ENCODE measurements at places on chromosomes 6 and 20. TPM values are rescaled to one million over a fixed set of nuclear protein-coding genes. Genes with fewer than 3 reads are reported as not detected.

BPIFB2 gene
- not detected for polyA plus RNA-seq

GRCh38 chr6:36204068-36204753 lies 7.7 kb downstream of the BRPF3 start:
- no peak for DNase-seq

SLC17A2 gene
- 0.38 TPM for polyA plus RNA-seq

NMBR gene
- 0.29 TPM for polyA plus RNA-seq

- DNase-seq = no peak
These were observed 668.2 kb downstream of the DHX35 start for GRCh38 chr20:39630215-39630908.

SYNDIG1 gene
- 9.8 TPM for polyA plus RNA-seq

GRCh38 chr20:45087097-45087790 lies 13.7 kb downstream of the KCNS1 start:
- no peak for DNase-seq

BMP5 gene
- 2.7 TPM for polyA plus RNA-seq

EBF4 gene
- polyA plus RNA-seq = 45.1 TPM

DNA sequence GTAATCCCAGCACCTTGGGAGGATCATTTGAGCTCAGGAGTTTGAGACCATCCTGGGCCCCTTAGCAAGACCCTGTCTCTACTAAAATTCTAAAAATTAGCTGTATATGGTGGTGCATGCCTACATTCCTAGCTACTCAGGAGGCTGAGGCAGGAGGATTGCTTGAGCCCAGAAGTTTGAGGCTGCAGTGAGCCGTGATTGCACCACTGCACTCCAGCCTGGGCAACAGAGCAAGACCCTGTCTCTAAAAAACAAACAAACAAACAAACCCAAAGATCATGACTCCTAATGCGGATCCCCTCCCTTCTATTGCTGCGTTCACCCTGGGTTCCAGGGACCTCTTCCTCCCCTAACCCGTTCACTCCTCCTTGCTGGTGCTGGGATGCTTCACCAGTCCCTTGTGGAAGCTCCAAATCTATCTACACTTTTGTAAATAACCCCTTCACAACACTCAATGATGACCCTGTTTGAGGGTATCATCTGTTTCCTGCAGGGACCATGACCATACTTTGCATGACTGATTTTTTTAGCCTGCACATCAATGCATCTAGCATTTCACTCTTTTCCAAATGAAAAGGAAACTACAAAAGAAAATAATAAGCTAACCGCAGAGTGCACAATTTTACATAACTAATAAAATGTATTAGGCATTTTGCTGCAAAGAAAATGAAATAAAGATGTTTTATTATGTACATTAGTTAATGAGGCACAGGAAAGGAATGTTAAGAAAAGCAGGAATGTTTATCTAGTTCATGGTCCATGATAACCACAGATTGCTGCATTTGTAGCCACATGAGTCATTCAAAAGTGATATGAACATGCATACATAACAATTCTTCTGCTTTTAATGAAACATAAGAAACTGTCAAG lies 30.5 kb upstream of the IPCEF1 start:
- DNase-seq = no peak

- no peak for DNase-seq
These were observed 38.5 kb downstream of the EPB41L2 start for GRCh38 chr6:131024565-131024964.

DNA sequence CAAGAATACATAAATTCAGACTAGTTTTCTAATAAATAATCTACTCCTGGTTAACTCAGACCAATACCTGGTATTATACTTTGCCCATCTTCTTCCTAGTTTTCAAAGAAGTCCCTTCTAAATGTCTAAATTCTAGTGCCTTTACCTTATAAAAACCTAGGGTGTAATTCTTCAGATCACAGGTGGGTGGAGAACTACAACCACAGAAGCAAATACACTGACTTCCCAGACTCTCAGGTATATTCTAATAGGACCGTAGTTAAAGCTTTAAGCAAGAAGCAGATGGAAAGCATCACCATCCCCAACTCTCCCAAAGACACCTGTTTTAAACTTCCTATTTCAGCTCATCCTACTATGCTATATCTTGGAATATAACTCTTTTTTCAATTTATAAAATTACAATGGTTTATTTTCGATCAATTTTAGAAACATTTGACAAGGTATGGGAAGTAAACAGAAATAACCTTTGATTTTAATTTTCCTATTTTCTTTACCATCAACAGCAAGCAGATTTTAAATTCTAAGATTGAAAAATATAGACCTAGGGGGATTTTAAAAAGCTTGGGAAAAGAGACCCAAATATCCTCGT lies 15.8 kb downstream of the MAN1A1 start:
- DNase-seq = no peak

NEDD9 gene
- 68.0 TPM for polyA plus RNA-seq

DNA sequence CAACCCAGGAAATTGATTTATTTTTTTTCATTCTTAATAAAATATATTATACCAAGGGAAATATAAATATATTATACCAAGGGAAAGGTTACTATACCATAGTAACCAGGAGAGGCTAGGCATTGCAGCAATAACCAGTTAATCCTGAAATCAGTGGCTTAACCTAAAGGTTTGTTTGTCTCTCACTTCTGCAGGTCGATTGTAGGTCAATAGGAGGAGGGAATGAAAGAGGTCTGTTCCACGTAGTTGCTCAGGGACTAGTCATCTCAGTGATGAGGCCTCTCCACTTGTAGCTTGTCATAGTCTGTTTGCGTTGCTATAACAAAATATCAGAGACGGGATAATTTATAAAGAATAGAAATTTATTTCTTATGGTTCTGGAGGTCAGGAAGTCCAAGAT lies 168.0 kb downstream of the GJA1 start:
- DNase-seq = no peak

- DNase-seq = no peak
These were observed 6.0 kb upstream of the ZBTB22 start for GRCh38 chr6:33323623-33323948.

B3GALT4 gene
- polyA plus RNA-seq = 4.9 TPM

- no peak for DNase-seq
These were observed 8.7 kb upstream of the DSP start for GRCh38 chr6:7532821-7533220.

NKAIN2 gene
- 15.4 TPM for polyA plus RNA-seq

MMUT gene
- 52.7 TPM for polyA plus RNA-seq

DNA sequence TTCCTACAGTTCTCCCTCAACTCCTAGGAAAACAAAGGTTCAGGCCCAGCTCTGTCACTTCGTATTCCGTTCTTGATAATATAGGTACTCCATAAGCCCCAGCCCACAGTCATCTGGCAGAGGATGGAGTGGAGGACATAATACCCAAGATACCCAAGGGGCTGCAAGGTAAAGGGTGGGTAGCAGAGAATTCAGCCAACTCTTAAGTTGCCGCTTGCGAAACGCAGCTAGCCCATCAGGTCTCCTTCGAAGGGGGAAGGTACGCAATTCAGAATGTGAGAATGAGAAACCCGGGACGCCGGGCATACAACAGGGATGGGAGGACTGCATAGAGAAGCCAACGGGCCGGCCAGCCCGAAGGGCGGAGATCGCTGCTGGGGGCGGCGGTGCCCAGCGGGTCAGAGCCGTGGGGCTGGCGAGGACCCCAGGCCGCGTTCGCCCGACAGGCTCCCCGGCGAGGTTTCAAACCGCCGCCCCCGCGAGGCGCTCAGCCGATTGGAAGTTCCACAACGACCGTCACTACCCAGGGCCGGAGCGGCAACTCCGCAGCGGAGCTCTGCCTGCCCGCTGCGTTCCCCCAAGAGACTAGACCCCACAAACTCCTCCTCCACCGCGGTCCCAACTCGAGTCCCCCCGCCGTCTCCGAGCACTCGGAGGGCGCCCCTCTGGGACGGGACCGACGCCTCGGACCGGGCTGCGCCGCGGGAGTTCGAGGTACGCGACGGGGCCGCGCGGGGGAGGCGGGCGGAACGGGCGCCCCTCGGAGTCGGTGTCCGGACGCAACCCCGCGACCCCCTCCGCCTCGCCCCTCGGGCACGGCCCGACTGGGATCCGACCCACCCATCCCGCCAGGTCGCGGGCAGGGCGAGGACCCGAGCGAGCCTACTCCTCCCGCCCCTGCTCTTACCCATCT lies 911 bp downstream of the CDK19 start:
- peak; percentile 57 for DNase-seq

DNA sequence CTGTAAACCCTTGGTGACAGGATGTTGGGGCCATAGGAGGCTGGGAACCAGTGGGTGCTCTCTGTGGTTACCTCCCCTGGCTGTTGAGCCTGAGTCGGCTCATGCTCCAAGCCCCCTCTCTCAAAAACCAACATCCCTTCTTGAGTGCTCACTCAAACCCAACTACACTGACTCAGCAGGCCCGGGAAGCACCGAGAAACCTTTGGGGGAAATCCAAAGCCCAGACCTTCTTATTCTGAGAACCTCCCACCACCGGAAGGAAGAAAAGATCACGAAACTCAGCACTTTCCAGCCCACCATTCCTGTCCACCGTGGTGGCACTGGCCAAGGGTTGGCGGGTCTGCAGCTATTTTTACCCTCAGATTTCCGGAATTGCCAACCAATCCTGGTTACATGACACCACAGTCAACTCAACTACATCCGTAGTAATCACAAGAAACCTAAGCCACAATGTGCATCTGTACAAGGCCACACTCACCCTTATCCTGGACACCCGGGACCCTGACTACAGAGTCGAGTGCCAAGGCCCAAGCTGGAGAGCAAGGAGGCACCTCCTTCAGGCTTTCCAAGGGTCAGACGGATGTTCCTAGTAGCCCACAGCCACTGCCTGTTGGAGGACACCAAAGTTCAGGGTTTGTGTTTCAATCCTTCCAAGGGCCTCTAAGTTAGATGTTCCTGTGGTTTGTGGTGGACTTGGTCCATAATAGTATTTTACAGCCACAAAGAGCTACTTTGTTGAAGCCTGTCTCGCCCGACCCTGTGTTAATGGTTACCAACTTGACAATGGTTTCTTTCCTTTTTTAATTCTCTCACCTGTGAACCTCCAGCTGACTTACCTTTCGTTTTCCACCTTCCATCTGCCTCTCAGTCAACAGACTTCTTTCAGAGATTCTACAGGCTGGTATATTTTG lies 317.0 kb downstream of the CDC5L start:
- no peak for DNase-seq

CGA gene
- polyA plus RNA-seq = not detected

DNA sequence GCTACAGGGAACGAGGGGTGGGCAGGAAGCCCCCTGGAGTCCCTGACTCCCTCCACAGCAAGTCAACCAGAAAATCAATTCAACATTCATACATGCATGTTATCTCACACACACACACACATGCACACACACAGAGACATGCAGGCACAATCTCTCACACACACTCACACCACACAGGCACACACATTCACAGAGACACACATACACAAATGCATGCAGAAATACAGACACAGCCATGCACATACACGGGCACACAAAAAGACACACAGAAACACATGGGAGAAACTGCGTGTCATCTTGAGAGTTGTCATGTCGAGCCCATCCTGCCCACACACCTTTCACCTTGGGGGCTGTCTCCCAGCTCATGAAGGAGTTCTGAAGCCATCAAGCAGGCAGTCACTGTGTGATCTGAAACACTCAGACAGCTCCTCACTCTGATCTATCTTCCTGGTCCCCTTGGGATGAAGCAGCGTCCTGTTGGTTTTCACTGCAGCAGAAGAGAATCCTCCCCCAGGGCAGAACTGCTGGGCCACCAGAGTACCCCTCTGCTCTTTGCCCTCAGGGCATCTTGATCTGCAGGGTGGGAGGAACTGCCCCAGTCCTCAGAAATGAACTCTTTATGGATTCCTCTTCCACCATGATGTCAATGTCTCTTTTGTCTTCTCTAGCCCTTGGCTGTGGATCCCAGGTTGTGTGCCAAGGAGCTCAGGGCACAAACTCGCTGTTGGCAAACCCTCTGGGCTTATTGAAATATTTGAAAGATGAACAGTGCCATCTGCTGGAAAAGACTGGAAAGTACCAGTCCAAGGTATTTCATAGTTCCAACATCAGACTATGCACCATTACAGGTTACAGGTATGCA lies 8.8 kb downstream of the RAET1L start:
- DNase-seq = peak; percentile 60

LAMA2 gene
- polyA plus RNA-seq = 48.3 TPM

DNA sequence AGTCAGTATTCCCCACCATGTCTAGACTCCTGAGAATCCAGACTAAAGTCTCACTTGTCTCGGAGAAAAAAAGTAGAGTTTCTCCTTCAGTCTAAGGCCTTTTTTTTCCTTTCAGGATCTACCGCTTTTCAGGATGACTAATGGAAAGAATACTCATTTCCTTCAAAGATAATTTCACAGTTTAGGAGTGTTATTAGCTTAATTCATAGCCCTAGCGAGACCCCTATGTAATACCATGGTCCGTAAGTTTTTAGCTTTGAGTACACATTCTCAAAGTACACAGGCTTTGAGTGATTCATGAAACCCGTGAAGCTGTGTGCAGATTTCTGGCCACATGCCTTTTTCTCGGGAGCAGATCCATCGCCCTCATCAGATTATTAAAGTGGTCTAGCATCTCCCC lies 133.1 kb downstream of the SOX4 start:
- no peak for DNase-seq

- DNase-seq = no peak
These were observed 175.5 kb downstream of the EPM2A start for GRCh38 chr6:145559836-145560235.

DNA sequence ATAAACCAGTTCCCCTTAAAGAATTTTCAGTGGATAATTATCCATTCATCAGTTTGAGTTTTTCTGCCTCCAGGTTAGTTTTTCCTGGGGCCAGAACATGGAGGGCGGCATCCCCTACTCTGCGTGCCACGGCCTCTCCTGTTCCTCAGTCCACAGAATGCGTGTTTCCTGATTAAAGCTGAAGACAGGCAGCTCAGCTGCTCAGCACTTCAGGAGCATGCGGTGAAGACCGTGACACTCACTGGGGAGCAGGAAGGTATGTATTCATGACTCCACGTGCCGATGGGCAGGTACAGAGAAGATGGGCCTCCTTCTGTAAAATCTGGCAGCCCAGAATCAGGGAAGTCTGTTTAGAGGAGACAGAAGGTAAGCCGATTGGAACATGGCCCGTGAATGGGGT lies 2.0 kb upstream of the THBS2 start:
- DNase-seq = no peak

- no peak for DNase-seq
These were observed 56.2 kb upstream of the UFL1 start for GRCh38 chr6:96465321-96465903.

LY6G6F gene
- polyA plus RNA-seq = 0.69 TPM

Data from left renal cortex interstitium (tissue), 4 donors.